ENCODE measurements at places on chromosomes 5 and 9.

DNA sequence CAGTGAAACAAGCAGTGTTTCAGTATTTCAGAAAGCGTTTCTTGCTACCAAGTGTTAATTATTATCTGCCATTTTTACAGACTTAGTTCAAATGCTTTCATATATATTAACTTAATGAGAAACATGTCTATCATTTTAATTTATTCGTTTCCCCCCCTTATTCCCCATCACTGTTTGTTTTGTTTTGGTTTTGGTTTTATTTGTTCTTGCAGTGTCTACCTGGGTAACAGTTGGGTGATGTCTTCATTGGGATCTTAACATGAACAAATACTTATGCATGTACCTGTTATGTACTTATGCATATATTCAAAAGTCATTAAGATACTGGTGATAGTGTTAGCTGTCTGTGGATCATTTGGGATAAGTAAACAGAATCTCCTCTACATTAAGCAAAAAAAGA lies 108.0 kb downstream of the CDC42SE2 start:
- DNase-seq = no peak

- DNase-seq = peak; percentile 5
Observed at GRCh38 chr9:5557606-5558587, 47.6 kb downstream of the PDCD1LG2 start.

- DNase-seq = no peak
Observed at GRCh38 chr5:131773805-131774204, 23.0 kb downstream of the FNIP1 start.

- no peak for DNase-seq
Observed at GRCh38 chr5:122327110-122327509, 15.1 kb downstream of the SNCAIP start.

- no peak for DNase-seq
Observed at GRCh38 chr5:115816226-115817081, at the start of gene CDO1. CDO1 (minus strand) TSS chr5:115816659; CDS start chr5:115816397, 262 bp downstream.

- no peak for DNase-seq
Observed at GRCh38 chr5:128300181-128300580, 216.6 kb downstream of the SLC12A2 start.

- DNase-seq = no peak
Observed at GRCh38 chr9:23492126-23493002, 333.7 kb downstream of the ELAVL2 start.

- peak; percentile 48 for DNase-seq
Observed at GRCh38 chr9:131590907-131591844, 45.9 kb downstream of the PRRT1B start.

- no peak for DNase-seq
Observed at GRCh38 chr9:14052359-14052758, 261.6 kb downstream of the NFIB start.

DNA sequence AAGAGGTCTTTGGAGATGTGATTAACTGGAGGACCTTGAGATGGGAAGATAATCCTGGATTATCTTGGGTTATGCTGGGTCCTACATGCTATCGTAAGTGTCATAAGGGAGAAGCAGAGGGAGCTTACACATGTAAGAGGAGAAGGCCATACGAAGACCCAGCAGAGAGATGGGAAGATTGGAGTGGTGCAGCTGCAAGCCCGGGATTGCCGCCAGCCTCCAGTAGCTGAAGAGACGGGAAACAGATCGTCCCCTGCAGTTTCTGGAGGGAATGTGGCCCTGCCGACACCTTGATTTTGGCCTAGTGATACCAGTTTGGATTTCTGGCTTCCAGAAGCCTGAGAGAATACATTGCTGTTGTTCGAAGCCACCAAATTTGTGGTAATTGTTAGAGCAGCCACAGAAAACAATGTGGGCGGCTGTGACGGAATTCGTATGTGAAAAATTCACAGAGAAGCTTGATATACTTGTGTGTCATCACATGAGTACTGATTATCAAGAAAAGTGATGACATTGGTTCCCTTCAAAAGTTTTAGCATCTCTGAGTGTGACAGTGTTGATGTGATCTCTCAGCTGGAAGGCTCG lies 86.9 kb downstream of the CYFIP2 start:
- DNase-seq = peak; percentile 15

GRCh38 chr5:155912291-155912690 lies 414.7 kb upstream of the SGCD start:
- no peak for DNase-seq

DNA sequence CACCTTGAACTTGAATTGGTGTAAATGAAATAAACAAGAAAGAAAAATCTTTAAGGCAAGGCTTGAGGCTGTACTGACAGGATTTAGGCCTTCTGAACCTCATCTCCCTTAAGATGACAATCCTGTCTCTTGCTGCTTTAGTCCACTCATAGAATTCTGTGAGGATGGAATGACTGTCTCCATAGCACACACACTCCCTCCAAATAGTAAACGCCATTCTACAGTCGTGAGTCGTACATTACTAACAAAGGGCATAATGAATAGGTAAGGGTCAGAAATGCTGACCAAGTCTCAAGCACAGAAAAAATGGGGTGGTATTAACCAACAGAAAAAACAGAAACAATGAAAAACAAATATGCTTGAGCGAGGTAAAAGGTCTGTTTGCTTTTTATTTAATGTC lies 71.8 kb upstream of the SIMC1 start:
- no peak for DNase-seq

DNA sequence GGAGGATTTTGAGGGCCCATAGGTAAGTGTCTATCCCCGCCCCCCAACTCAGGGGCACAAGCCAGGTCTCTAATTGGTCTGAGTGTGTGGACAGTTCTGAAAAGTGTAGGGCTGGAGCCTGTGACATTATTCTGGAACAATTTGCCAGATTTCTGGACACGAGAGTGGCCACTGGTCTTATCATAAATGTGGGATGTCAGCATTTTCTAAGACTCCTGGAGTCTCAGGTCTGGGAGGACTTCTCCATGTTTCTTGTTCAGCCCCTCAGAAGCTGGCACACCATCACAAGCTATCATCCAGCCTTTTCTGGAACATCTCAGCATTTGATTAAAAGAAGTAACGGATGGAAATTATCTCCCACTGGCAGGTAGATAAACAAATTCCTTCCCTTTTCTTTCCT lies 141.4 kb downstream of the SEC61B start:
- no peak for DNase-seq

- DNase-seq = no peak
Observed at GRCh38 chr5:35799753-35800152, 56.9 kb upstream of the IL7R start.

DNA sequence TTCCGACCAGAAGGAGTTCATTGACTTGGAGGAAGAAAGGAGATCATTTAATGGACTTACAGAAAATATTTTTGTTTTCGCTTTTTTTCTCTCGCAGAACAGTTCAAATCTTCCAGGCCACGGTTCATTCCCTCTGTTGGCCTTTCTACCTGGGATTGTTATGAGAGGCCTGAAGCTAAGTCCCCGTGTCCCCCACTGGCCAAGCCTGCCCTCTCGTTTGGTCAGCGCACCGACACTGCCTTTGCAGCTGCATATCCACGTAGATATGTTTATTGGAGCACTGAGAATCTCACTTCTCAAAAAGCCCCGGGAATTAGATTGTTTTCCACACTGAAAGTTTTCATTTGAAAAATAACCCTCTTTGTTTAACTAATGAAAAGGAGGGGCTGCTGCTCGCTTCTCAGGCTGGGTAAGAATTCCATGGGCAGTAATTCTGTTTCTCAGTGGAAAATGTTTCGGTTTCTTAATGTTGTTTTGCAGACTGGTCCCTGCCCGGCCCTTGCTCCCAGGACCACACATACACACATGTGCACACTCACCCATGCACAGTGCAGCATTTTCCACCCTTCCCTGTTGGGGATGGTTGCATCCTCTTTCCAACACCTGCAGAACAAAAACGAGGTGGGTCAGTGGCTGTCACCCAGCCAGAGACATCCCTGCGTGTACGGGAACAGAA lies 655.7 kb downstream of the BNC2 start:
- DNase-seq = no peak

DNA sequence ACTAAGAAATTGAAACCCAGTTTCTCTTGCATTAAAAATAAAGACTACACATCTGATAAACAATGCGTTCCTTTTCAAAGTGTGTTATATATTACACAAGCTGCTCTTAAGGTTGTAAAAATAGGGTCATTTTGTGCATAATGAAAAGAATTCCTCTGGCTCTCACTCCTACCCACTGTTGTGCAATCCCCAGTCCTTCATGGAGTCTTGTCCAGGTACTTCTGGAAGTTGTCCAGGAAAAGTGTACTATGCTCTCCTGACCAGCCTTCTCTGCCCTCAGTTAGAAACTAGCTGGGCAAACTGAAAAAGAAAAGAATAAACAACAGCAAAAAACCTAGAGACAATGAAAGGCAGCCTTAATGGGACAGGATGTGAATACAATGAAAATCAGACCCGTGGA lies 345.5 kb upstream of the PAPPA start:
- no peak for DNase-seq

GRCh38 chr5:119996128-119996527 lies 366.8 kb downstream of the FAM170A start:
- no peak for DNase-seq

DNA sequence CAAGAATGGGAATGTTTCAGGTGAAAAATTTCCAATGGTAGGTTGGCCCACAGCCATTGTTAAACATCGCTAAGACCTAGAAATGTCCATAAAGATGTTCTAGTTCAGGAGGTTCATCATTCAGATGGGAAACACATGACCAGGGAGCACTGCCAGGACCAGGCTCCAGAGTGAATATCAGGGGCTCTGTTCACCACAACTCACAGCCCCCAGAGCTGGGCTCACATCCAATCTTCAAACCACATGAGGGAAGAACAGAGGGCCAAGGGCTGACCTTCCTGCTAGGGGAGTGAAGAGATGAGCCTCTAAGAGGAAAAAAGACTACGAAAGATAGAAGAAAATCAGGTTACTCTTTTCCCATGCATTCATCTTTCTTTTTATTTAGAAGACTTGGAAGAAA lies 205.8 kb downstream of the SEMA5A start:
- no peak for DNase-seq

DNA sequence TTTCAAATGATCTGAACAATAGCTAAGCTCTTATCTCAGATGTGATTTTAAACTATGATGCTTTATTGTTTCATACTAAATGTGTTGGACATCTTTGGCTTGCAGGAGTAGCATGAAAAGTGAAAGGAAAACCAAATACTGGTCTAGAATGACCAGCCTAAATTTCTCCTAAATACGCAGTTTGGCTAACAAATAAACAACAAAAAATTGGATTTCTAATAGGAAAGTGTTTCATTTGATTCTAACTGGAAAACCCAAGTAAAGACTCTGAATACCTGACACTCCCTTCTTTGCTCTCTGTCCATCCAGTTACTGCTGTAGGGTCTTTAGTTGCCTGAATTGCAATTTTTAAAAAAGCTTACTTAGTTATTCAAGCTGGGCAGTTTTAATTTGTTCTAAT lies 111.7 kb upstream of the ACOT12 start:
- no peak for DNase-seq

DNA sequence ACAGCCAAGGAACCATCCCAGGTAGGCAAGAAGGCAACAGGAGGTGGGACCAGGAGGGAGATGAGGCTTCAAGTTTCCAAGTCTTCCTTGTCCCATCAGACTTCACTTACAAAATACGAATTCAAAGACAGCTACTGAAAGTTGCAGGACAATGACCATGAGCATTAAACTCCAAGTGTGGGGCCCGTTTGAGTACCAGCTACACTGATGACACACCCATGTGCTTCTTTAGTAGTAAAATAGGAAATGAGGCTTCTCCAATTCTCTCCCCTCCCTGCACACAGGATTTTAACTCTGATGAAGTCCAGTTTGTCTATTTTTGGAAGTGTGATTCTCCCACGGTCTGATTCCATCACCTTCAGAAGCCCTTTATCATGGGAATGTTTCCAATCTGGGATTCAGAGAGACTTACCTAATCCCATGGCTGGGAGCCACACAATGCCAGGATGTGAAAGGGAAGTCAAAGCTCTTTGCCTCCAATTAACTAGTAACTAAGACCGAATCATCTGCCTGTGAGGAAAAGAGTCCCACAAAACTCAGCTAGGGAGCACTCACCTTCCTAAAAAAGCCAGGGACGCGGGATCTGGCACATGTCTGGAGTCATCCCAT lies 222.8 kb upstream of the MSX2 start:
- no peak for DNase-seq

GRCh38 chr5:73759771-73760170 lies 133.8 kb downstream of the ARHGEF28 start:
- DNase-seq = no peak

DNA sequence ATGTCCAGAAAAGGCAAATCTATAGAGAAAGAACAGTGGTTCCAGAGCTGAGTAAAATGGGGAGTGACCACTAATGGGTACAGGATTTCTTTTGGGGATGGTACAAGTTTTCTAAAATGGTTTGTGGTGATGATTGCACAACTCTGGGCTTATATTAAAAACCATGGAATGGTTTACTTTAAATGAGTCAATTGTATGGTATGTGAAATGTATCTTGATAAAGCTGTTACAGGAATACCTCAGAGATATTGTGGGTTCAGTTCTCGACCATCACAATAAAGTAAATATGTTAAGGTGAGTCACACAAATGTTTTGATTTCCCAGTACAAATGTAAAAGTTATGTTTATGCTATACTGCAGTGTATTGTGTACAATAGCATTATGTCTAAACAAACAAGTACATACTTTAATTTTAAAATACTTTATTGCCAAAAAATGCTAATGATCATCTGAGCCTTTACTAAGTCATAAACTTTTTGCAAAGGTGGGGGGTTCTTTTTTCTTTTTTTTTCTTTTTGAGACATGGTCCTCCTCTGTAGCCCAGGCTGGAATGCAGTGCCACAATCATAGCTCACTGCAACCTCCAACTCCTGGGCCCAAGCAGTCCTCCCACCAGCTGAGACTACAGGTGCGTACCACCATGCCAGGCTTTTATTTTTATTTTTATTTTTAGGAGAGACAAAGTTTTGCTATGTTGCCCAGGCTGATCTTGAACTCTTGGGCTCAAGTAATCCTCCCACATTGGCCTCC lies 65.9 kb downstream of the SHOC1 start:
- no peak for DNase-seq

DNA sequence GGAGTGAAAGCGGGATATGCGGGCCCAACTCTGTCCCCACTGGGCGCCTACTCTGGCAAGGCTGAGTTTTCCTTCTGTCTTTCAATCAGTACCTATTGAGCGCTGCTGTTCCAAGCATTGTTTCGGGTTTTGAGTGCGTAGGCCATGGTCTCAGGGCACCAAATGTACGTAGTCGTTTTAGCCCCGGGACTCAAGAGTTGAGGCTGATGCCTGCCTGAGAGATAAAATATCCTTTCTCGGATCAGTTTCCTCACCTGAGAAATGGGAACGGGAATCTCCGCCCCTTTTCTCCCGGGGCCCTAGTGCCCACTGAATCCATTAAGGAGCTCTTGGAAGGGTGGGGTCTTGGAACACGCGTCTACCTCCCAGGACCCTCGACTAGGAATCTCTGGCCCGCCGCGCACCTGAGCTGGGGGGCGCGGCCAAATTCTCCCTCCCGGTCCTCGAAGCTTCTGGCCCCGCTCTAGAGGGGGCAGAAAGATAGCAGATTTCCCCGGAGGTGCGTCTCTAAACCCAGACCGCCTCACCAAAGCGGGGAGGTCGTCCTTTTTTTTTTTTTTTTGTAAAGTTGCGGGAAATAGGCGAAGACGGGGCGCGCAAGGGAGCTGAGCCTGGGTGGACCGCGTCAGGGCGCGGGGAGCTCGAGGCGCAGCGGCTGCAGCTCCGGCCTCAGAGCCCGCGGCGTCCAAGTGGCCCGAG lies 494 bp upstream of the CXXC5 start:
- no peak for DNase-seq
